ENCODE measurements at places on chromosomes 13 and 19. TPM values are rescaled to one million over a fixed set of nuclear protein-coding genes. Genes with fewer than 3 reads are reported as not detected.

DNA sequence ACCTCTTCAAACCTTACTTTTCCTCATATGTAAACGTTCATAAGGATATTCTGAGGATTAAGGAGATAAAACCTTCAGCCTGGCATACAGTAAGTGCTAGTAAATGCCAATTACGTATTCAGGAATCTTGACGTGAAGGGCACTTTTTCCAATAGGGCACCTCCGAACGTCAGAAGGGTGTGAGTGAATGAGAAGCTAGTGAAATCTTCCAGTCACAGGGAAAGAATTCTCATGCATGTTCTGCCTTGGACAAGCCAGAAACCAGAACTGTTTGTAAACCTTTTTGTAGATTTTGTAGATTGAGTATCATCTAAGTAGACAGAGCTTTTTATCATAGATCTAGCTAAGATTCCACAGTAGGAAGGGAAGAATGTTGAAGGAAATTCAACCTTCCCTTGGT is 16.5 kb downstream of the DGKH start:
- DNase-seq = no peak

GRCh38 chr19:44692379-44692721 is 6.6 kb upstream of the CEACAM16 start:
- no peak for DNase-seq

GRCh38 chr13:75689686-75690085 is 53.6 kb downstream of the LMO7 start:
- DNase-seq = no peak

DNA sequence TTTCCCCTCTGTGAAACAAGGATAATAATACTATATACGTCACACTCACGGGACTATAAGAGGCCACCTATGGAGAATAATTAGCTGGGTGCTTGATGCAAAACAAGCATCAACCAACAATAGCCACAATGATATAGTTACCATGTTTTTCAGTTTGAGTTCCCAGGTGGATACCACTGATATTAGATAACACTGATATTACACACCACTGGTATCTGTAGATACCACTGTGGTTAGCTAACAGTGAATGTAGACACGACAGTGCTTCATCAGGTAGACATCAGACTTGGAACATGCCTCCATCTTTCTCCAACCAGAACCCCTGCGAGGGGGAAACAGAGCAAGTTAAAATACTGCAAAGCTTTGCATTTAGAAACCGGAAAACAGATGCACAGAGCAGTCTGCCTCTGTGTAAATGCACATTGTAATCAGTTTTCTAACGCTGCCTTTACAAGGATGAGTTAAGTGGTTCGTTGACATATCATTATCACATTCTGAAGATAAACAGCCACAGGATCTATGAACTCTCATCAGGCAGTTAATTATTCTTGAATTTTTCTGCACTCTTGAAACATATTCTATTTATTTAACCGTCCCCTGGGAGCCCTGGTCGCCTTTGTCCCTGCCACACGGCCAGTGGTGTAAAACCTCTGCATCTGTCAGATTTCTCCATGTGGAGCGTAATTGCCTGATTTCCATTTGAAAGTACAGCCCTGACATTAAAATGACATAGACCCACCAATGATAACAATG is 80.7 kb downstream of the RNASEH2B start:
- DNase-seq = no peak

- DNase-seq = no peak
These were observed 1.1 kb downstream of the PPP1R12C start for GRCh38 chr19:55116232-55116858.

DNA sequence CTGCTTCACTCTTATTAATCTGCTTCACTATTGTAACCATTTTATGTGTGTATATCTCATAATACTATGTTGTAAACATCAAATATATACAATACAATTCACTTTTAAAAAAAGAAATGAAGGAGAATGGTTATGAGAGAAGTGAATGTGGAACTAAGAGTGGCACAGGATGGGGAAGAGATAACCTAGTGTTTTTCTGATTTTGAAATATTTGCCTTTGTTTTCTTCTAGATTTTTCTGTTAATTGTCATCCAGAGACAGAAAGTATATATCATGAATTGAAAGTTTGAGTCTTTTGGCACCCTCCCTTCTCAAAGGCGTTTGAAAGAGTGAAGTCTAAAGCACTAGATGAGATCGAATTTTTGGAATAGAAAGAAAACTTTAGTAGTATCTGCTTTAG is 2.8 kb downstream of the DNAJC3 start:
- DNase-seq = no peak

- no peak for DNase-seq
These were observed 19.8 kb upstream of the KLHL1 start for GRCh38 chr13:70128098-70128497.

GRCh38 chr13:38535261-38535660 is 151.6 kb upstream of the FREM2 start:
- DNase-seq = no peak

DNA sequence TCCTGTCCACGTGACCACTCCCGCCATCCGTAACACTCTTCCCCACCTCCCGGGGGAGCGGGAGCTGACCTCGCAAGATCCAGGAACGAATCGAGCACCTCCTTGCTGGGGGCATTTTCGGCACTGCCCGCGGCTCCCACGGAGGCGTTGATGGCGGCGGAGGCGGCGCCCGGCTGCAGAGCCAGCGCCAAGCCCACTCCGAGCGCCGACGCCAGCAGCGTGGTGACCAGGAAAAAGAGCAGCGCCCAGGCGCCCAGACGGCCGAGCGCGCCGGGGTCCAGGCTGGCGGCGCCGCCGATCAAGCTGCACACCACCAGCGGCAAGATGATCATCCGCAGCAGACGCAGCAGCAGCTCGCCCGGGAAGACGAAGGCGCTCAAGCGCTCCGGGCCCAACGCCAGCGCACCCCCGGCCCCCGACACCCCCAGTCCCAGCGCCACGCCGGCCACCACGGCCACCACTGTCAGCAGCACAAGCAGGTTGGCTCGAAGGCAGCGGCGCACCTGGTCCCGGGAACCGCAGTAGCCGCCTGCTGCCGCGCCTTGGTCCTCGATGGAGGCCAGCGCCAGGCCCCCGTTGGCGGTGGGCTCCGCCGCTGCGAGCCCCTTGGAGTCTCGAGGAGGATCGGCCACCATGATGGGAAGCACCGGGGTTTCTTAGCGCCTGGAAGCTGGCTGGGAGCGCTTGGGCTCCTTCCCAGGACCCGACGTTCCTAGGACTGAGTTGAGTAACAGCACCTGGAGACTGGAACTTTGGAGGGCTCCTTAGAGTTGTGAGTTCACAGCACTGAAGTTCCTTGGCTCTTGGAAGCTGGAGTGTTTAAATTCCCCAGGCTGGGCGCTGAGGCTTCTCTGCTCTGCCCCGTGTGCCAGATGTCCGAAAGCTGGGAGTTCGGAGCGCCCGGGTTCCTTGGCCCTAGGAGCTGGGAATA is 798 bp downstream of the SLC1A5 start:
- DNase-seq = peak; percentile 87

- no peak for DNase-seq
These were observed 2646.0 kb upstream of the PCDH20 start for GRCh38 chr13:64061649-64062048.

GRCh38 chr13:31208559-31209122 is 8.9 kb downstream of the B3GLCT start:
- DNase-seq = no peak

GRCh38 chr19:43574424-43575155 is 737 bp downstream of the XRCC1 start:
- DNase-seq = no peak

- no peak for DNase-seq
These were observed 114.2 kb upstream of the CLDN10 start for GRCh38 chr13:95438297-95438696.

- DNase-seq = peak; percentile 97
These were observed 1.7 kb downstream of the JUND start for GRCh38 chr19:18279516-18280246.

DNA sequence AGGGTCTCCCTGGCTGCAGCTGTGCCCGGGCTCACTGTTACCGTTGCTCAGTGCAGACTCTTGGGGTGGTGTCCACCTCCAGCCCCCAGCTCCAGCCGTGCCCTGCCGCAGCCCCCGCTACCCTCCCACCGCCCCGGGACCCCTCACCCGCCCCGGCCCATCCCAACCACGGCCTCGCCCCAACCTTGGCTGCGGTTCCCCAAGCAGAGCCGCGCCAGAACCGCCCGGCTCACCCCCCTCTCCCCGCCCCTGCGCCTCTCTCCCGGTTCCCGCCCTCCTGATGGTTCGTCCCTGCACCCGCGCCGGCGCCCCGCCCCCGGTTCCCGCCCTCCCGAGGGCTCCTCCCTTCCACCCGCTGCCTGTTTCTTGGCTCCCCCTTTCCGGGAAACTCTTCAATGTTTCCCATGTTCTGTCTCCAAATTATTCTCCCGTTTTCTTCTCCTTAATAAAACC is 40.3 kb downstream of the ANKRD10 start:
- peak; percentile 92 for DNase-seq

DNA sequence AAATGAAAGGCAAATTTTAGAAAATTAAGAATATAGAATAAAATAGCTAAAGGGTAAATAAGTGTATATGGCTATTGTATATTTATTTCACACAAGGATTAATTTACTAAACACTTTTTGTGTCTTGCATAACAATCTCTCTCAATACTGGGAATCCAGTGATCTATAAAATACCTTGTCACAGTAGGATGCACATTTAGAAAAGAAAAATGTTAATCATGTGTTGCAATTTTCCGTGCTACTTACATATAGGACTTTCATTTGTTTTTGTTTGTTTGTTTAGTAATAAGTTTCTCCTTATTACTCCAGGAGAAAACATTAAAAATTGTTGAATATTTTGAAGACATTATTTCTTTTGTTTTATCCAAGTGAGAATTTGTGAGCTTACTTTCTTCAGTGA is 1533.3 kb downstream of the SLITRK5 start:
- DNase-seq = no peak

DNA sequence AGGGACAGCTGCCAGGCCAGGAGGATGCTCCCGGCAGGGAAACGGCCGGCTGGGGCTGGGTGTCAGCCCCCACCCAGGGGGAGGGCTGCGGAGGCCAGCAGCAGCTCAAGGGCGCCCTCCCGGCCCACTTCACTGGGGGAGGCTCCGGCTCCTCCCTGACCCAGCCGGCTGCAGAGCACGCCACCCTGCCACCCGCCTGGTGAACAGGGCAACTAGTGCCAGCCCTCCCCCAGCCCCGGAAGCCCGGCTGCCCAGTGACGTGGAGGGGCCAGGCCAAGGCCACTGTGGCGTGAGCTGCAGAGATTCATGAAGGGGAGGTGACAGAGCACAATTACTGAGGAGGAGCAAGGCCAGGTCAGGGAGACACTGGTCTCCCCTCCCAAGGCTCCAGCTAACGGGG is 14.7 kb downstream of the REXO1 start:
- DNase-seq = no peak

The TMEM255B gene
- 0.89 TPM for total RNA-seq

The ZNF723 gene
- total RNA-seq = not detected

The PRSS57 gene
- not detected for total RNA-seq

The STOML3 gene
- not detected for total RNA-seq

All from osteocyte (in vitro differentiated cells).